Effector CD8-positive, alpha-beta T cell (primary cell): ENCODE measurements at places on chromosomes 5 and 9.

DNA sequence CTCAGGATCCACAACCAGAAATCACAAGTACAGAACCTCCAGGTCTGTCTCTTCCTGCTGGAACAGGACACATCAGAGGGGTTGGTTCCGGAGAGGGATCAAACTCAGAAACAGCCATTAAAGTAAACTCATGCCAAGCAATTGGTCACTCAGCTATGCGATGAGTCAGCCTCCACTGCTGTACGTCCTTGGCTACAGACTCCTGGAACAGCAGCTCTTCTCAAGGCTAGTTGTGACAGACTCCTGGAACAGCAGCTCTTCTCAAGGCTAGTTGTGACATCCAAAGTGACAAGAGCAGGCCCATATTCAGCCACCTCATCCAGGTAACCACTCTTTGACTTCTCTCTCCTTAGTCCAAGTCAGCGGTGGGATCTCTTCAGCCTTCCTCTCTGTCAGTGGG lies at the start of gene SPINK13:
Gene SPINK13, plus strand, starts transcription at position 229 of the 400 bp plus-strand sequence. CDS start 1,279 bp downstream, outside the sequence.
- DNase-seq = no peak

GRCh38 chr5:61401726-61402125 lies 69.7 kb downstream of the ZSWIM6 start:
- no peak for DNase-seq

- DNase-seq = no peak
These were observed 43.1 kb downstream of the POLR1E start for GRCh38 chr9:37528652-37529471.

DNA sequence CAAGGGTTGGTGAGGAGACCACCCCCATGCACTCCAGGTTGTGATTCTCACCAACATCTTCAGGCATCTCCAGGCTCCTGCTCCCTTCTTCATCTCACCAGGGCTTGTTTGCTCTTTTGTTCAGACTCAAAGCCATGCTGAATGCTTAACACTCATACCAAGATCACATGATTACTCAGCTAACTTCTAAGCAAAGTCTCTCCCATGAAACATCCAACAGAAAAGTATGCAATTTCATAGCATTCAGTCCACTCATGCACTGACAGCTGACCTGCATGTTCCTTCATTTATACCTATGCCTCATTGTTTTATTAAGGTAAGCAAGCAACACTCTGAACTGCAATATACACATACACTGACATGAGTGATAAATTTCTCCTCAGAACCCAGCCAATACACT lies 69.0 kb downstream of the SHC3 start:
- DNase-seq = no peak

DNA sequence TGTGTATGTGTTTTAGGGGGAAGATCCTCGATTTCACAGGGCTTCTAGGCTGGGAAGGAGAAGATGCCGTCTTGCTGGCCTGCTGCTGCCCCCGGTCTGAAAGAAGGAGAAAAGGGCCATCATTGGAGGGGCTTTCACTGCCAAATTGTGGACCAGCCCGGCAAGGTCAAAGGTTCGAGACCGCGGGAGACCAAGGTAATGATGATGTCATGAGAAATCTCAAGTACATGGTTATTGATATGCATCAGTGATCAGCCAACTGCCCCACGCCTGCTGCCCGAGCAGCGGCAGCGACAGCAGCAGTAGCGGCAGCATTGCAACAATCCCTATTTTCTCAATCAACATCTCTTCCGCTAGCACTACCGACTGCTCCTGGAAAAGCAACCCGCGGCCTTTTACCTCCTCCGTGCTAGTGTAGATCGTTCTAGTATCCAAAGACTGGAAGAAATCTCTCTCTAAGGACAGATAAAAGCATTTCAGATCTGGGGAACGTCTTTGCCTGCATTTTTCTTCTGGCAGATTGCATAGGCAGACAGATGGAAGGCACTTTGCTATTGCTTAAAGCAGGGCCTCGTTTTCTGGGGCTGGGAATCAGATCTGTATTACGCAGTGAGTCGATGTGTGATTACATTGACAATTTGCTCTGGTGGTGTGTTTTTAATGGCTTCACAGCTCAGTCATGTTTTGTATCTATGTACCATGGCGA lies 215.3 kb downstream of the MEF2C start:
- DNase-seq = no peak

- DNase-seq = no peak
These were observed 17.8 kb downstream of the IFNA5 start for GRCh38 chr9:21287280-21287679.

DNA sequence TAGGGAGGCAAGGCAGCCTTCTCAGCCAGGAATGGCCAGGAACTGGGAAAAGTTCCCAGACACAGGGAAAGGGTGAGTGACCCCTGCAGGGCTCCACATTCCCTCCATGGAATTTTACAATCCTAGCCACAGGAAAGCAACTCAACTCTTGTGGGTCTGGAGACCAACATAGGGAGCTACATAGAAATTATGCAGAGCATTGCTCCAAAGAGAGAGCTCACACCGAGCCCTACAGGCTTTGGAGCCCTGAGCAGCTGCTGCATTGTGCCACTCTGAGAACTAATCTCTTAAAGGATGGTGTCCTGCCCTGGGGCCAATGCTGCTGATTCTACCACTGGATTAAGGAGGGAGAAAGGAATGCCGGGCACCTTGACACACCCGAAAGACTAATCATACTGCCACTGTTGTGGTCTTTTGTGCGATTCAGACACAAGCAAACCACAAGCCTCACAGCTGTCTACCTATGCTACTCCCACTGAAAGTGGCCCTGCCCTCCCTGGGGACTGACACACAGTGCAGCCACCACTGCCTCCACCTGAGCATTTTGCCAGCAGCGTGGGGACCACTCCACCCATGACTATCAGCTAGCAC lies 1089.8 kb upstream of the NUDT12 start:
- DNase-seq = no peak

DNA sequence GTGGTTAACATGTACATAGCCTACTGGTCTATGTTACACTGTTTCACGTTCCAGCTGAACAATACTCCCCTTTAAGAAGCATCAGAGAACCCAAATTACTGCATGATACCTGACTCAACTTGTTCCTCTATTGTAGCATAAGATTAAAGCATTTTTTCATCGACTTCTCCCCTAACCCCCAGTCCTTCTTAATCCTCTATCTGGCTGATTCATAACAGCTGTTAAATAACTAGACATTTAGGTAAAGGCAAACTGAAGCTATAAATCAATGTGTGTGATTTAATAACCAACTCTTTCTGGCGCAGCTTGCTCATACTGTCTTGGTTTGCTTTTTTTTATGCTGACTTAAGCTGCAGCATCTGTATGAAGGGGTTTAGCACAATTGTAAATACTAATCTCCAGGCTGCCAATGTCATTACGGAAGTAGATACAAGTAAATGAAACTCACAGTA lies 94.2 kb upstream of the MTAP start:
- no peak for DNase-seq

- no peak for DNase-seq
These were observed 571 bp downstream of the PPIC start for GRCh38 chr5:123035918-123036390.

DNA sequence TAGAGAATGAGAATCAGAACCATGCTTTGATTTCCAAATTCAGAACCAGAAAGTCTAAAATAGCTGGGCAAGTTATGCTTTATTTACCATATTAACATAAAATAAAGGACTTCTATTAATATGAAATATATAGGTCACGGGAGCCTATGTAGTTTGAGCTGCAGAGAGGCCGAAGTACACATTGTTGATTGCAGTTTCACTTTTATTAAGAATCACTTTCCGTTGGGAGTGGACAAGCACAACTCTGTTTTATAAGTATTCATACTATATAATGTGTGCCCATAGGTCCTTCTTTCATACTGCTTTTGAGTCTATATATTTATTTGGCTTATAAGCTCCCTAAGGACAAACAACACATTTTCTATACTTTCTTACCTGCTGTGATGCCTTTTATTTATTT lies 58.7 kb upstream of the DMRT3 start:
- DNase-seq = no peak

GRCh38 chr5:54994628-54995027 lies 9.2 kb upstream of the ESM1 start:
- no peak for DNase-seq

DNA sequence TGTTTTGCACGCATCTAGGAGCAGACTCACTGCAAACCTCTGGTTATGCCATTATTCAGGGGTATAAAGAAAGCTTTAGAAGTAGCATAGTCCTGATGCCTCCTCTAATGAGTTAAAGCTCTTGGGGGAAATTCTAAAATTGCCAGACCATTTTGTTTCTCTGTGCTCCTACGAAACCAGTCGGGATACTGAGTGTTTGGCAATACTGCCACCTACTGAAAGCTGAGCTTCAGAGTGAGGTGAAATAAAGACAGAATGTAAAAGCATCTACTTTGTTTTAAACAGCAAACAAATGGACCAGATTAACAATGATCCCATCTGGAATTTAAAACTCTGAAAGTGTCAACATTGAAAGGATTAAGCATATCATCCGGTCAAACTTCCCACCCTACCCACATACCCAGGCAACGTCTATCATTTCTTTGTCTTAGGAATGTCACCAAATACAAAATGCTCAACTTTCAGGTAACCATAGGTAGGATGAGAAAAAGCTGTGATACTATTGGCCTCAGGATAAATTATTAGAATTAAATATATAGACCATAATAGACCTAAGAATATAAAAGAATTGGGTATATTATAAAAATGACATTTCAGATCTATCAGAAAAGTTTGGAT lies 77.8 kb upstream of the SHISAL2B start:
- DNase-seq = no peak

- DNase-seq = no peak
These were observed 69.9 kb downstream of the HSPA4 start for GRCh38 chr5:133121611-133122150.

GRCh38 chr5:97136475-97136874 lies 5.9 kb downstream of the LIX1 start:
- DNase-seq = no peak

DNA sequence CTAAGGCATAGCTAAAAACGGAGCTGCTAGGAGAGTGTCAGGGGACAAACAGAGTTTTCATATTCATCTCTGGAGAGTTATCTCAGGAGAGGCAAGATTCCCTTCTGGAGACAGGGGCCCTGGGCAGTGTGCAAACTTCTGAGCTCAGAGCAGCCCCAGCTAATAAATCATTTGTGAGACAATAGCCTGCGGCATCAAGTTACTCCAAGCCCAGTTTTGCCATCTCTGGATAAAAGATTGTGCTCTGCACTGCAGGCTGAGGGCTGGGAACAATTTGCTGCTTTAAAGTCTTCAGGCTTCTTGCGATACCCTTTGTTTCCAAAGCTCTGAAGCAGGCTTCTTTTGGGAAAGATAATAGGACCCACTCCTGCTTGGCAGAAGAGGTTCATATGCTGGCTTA lies 164.3 kb upstream of the BRINP1 start:
- no peak for DNase-seq

DNA sequence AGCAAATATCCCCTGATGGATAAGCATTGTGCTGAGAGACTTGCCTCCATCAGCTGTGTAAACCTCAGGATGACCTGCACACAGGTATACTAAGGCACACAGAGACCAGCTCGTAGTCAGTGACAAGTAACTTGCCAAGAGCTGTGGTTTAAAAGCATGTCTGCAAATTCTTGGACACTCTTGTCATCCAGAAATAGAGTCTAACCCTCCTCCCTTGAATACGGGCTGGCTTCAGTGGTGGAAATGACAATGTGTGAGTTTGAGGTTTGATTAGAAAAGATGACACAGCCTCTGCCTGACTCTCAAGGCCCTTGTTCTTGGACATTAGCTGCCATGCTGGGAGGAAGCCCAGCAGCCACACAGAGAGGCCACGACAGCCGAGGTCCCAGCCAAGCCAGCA lies 114.4 kb downstream of the GADD45G start:
- DNase-seq = no peak

DNA sequence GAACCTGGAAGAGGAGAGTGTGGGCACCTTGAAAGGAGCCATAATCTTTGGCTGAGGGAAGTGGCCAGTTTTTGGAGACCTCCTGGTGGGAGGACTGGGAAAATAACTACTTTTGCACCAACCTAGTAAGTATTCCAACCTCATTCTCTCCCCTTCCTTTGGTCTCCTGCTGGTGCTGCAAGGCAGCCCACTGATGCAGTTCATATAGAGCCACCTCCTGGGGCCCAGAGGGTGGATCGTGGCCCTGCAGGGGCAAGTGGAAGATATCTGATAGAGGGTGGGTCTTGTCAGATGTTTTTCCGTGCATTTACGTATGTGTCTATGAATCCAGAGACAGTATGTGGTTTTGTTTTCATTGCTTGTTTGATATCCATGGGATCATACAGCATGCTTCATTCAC lies 172.8 kb upstream of the PITX1 start:
- no peak for DNase-seq

- DNase-seq = no peak
These were observed 139.8 kb downstream of the ESM1 start for GRCh38 chr5:54845567-54845941.

GRCh38 chr9:72579880-72580550 lies 58.6 kb downstream of the TMC1 start:
- DNase-seq = no peak

- no peak for DNase-seq
These were observed 15.4 kb downstream of the REEP5 start for GRCh38 chr5:112906637-112907036.

GRCh38 chr9:5531101-5531882 lies 21.0 kb downstream of the PDCD1LG2 start:
- DNase-seq = no peak

DNA sequence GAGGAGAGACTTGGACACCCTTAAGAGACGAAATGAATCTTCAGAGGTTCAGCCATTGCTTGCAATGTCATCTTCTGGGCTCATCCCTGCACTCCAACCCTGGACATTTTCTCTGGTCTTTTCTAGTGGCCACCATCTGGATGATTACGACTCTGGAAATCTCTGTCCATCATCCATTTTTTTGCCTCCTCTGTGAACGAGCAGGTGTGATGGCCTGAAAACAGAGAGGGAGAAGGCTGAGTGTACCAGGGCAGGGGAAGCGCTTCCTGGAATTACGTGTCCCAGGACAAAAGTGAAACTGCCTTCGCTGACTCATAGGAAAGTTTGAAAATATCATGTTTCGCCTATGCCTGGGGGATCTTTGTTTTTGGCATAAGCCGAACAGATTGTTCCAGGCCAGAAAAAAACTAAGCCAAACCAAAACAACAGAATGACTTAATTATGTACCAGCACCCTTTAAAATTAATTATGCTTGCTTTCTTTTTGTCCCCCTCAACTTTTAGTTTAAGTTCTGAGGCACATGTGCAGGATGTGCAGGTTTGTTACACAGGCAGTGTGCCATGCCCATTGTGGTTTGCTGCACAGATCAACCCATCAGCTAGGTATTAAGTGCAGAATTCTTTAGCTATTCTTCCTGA lies 31.9 kb downstream of the ANKRD33B start:
- DNase-seq = no peak

DNA sequence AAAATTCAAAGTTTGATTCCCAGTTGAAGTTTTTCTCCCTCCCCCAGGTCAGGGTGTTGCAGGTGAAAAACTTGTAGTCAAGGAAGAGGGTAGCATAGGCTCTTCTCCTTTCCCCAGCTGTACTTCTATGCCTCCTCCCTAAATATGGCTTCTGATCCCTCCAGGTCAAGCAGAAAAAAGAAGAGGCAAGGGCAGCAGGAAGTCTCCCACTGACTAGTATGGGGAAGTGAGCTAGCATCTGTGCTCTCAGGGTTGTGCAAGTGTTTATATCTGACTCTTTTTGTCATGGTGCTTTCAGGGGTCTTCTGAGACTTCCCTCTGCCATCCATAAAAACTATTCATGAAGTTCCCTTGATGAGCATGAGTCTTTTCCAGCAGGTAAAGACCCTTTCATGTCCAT lies 76.0 kb downstream of the ATPSCKMT start:
- DNase-seq = no peak
